AML-193 (cell line): ENCODE measurements at places on chromosomes 1 and 21.

- DNase-seq = peak; percentile 23
Observed at GRCh38 chr1:185672719-185673360, 61.4 kb upstream of the HMCN1 start.

DNA sequence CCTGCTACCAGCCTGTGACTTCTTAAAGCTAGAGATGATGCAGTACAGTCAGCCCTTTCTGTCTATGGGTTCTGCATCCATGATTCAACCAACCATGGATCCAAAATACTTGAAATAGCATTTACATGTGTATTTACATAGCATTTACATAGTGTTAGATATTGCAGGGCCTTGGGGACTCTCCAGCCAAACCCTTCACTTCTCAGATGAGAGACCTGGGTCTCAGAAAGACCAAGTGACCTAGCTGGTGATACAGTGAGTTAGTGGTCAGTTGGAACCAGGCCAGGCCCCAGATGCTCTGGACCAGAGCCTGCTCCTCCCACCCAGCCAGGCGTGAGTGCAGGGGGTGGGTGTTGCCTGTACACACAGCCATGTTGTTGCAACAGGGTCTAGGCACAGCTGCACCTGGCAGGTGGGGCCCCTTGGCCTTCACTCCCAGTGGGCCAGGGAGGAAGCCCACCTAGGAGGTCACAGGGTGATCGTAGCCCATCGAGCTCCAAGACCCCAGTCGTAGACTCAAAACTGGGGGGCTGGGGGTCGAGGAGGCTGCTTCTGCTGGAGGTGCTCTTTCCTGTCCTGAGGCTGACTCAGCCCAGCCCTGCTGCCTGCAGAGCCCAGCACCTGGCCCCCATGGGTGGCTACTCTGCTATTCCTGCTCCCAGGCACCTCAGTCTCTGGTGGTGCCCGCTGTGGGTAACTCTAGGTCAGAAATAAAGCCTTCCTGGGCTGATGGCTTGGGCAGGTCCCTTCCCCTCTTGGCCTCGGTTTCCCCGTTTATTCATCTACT lies 7.7 kb downstream of the TMEM61 start:
- DNase-seq = no peak

- no peak for DNase-seq
Observed at GRCh38 chr1:167412920-167413319, 105.4 kb downstream of the CD247 start.

- DNase-seq = peak; percentile 90
Observed at GRCh38 chr1:219144658-219145315, 28.9 kb upstream of the LYPLAL1 start.

GRCh38 chr1:47559944-47560695 lies 122.3 kb downstream of the FOXD2 start:
- no peak for DNase-seq

DNA sequence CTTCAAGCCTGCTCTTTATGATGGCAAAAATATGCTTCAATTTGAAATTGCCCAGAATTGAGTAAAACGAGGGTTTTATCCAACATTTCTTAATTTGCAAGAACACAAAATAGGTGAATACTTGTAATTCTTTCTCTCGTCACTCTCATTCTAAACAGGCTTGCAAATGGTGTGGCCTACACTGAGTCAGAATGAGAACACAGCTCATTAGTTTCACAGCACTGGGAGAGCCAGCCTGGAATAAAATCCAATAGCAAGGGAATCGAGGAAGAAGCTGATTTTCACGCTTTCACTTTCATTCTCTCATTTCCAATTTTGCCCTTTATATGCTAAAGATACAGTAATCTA lies 537.5 kb downstream of the LTN1 start:
- DNase-seq = no peak

- no peak for DNase-seq
Observed at GRCh38 chr1:26358411-26359384, 4.8 kb upstream of the CRYBG2 start.

GRCh38 chr1:220123066-220123465 lies 29.1 kb downstream of the IARS2 start:
- DNase-seq = no peak

DNA sequence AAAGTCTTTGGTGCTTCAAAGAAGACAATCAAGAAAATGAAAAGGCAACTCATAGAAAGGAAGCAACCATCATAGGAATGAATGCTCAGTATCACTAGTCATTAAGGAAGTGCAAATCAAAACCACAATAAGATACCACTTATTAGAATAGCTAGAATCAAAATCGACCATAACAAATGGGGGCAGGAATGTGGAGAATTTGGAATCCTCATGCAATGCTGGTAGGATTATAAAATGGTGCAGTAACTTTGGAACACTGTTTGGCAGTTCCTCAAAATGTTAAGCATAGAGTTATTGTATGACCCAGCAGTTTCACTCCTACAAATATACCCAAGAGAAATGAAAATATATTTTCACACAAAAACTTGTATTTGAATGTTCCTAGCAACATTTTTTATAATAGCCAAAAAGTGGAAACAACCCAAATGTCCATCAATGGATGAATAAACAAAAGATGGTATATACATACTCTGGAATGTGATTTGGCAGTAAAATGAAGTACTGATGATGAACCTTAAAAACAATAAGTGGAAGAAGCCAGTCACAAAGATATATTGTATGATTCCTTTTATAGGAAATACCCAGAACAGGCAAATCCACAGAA lies 105.6 kb downstream of the MIS18A start:
- DNase-seq = no peak

DNA sequence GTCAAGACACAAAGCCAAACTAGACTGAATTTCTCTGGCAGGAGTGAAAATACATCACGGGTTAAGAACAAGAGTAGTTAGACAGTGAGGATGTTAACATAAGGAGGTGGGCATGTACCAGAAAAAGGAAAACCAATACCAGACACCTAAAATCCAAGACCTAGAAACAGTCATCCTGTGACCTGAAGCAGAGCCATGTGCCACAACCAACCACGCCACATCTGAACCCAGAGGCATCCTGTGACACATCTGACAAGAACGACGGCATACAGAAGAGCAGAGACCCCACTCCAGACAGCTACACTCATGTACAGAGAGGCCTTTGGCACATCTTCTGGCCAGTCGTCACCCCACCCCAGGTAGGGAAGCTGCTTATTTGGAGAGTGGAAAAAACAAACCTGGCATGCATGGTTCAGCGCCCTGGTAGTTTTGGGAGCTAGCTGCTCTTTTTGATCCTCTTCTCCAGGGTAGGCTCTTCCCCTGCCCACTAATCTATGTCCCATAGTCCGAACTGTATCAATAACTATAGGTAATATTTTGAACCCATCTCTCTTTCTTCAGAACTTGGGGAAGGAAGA lies 72.1 kb downstream of the SLC45A1 start:
- DNase-seq = no peak

DNA sequence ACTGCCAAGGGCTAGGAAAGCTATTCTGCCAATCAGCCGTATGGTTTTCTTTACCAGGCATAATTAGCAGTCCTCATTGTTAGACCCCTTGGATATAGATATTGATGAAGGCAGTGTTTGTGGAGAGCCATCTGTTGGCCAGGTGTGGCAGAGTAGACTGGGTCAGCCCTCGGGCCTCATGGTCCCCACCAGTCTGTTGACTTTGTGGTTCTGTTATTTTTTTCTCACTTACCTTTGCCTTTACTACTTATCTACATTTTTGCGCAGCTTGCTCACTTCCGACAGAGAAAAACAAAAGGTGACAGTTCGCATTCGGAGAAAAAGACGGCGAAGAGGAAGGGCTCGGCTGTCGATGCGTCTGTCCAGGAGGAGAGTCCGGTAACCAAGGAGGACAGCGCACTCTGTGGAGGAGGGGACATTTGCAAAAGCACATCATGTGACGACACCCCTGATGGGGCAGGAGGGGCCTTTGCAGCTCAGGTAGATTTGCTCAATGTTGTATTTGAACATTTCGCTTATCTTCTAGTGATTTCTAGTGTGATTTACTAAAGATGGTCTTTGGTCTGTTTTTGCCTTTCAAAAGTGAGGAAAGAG lies 2.3 kb downstream of the PCNT start:
- no peak for DNase-seq

GRCh38 chr1:159473335-159473734 lies 33.8 kb downstream of the OR10J1 start:
- no peak for DNase-seq

- no peak for DNase-seq
Observed at GRCh38 chr1:1354271-1355247, 3.8 kb downstream of the MXRA8 start.

DNA sequence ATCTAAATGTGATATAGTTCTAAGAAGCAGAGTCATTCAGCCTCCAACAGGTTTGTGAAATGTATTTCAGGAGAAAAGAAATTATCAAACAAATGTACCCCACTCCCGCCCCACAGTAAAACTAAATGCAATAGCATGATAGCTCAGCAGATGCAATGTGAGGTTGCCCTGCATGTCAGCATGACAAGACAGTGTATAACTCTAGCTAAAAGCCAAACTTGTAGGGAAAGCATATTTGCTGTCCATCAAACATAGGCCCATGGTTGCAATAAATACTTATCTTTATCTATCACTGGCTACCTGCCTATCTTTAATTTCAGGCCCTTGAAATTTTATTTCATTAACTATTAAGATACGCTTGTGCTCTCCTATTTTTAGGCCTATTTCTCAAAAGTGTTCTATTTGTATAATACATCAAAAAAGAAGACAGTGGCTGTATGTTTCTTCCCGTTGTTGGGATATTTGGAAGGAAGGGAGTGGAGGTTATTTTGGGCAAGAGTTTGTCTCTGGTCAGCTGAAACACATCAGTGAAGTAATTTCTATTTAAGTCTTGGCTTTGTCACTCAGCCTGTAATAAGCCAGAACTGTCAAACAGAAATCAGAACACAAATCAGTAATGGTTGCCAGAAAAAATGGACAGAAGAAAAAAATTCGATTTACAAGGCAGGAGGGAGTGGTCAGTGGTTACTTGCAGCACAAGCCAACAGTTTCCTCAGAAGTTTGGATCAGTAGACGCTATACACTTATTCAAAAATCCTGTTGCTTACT lies 307.4 kb upstream of the ADGRL2 start:
- DNase-seq = no peak

DNA sequence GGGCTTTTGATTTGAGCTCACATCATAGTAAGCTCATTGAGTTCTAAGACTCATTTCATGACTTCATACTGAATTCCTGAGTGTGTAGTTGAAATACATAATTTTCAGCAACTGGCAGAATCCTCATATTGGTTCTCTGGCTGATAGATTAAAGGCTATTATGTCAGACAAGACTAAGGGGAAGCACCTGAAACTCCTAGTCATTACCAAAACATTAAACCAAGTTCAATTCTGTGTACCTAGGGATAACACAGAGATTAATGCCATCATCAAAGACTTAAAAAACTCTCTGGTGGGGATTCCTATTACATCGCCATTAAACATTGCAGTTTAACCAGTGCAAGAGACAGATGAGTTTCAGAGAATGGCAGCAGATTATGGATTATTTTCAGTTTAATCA lies 339.1 kb downstream of the PTPRC start:
- no peak for DNase-seq

GRCh38 chr1:203462143-203462542 lies 13.5 kb upstream of the PRELP start:
- no peak for DNase-seq

- DNase-seq = no peak
Observed at GRCh38 chr1:41420860-41421259, 59.6 kb downstream of the FOXO6 start.

GRCh38 chr1:30339866-30340265 lies 383.5 kb downstream of the MATN1 start:
- DNase-seq = no peak

GRCh38 chr1:55081188-55081904 lies 42.0 kb downstream of the PCSK9 start:
- DNase-seq = no peak

GRCh38 chr1:206578068-206578977 lies 33.9 kb downstream of the EIF2D start:
- DNase-seq = no peak

GRCh38 chr1:65605621-65606020 lies 185.2 kb downstream of the LEPR start:
- peak; percentile 41 for DNase-seq

DNA sequence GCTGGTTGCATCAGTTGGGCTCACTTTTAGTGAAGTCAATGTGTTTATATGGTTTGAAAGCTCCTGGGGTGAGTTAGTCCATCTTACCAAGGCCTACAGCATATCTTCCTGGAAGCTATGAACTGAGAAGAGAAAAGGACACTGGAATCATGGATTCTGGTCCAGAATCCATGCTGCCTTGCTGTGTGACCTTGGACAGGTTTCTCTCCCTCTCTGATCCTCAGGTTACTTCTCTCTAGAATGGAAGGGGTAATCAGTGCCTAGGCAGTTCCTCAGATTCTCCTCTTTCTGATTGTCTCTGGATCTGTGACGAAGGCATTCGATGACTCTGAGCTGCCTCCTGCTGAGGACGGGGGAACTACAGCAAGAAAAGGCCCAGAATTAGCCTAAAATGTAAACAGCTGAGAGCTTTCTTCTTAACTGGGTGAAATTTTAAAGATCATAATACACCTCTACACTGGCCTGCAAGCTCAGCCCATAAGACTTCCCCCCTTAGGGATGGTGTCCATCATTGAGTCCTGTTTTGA lies 425.0 kb upstream of the VAMP3 start:
- DNase-seq = no peak

DNA sequence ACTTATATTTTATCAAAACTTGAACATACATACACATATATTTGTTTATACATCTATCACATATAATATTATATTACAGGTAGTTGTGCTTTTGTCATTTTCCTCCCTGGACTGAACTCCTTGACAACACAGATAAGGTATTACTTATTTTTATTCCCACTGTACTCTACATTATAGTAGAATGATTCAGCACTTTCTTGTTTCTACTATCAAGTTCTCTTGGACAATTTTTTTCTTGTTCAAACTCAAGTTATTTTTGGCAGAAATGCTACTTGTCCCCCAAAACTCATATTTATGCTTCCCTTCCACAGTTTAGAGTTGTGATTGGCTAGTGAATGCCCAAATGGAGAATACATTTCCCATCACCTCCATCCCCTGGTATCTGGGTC lies 10.8 kb upstream of the PTPRC start:
- DNase-seq = no peak

DNA sequence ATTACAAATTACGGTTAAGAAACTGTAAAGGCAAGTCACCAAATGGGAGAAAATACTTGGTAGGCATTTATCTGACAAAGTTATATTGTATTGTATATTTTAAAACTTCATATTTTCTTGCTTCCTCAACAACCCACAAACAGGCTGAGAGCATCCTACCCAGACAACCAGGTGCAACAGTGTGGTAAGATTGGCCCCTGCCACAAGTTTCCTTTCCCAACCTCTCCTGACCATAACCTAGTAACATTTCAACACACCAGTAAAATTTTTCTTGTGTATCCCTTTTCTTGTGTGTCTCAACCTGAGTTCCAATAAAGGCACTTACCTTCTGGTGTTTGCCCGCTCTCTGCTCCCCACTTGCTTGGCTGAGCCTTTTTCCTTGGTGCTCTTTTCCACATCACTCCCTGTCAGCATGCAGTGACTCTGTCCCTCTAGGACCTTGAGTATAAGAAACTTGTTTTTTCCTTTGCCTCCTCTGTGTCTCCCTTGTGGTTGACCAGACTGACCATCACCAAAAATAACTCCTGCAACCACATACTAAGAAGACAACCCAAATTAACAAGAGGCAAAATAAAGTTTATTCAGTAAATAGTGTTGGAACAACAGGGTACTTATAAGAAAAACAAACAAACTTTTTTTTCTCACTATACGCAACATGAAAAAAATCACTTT lies 40.9 kb downstream of the FCRL3 start:
- DNase-seq = peak; percentile 7

- no peak for DNase-seq
Observed at GRCh38 chr1:41541592-41541952, 57.1 kb upstream of the EDN2 start.
